ENCODE measurements at places on chromosomes 4 and X.

DNA sequence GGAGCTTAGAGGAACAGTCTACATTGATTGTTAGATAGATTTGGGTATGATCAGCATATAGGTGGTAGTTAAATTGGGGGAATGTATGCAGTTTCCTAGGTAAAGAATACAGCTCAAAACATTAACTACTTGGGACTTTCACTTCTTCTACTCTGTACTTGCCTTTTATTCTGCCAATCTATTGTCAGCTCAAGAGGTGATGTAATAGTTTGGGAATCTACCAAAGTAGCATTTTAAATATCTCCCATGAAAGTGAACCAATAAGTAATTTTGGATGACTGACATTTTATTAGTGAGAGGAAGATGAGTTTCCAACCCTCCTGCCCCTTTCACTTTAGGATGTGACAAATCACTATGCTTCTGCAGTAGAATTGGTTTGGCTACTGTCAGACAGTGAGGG is 43.4 kb downstream of the NUDT6 start:
- no peaks in the 10 kb centered on the region for H3K27me3 ChIP-seq
- DNase-seq: no peak
- peaks cover 4% of the 10 kb centered on the region for H3K36me3 ChIP-seq
- H3K4me3 ChIP-seq: no peak overlapping the region
- H3K27ac ChIP-seq: no peak overlapping the region

GRCh38 chr4:110484767-110485166 is 8.8 kb downstream of the ENPEP start:
- DNase-seq: no peak
- H3K4me1 ChIP-seq: no peaks in the 10 kb centered on the region
- H3K27me3 ChIP-seq: no peaks in the 10 kb centered on the region
- H3K4me3 ChIP-seq: no peak overlapping the region

DNA sequence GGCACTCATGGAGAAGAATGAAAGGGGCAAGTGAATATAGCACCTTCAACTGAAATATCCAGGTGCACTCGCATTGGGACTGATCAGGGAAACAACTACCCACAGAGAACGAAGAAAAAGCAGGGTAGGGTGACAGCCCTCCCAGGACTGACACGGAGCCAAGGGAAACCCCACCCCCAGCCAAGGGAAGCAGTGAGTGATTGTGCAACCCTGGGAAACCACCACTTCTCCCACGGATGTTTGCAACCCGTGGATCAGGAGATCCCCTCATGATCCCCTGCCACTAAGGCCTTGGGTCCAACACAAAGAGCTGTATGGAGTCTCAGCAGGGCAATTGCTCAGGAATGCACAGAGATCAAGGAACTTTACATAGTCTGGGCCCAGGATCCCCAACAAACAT is 158.5 kb upstream of the HCCS start:
- no peak overlapping the region for H3K27ac ChIP-seq
- no peak for DNase-seq
- no peaks in the 10 kb centered on the region for H3K36me3 ChIP-seq
- no peak overlapping the region for H3K4me3 ChIP-seq
- H3K4me1 ChIP-seq: peaks cover 6% of the 10 kb centered on the region

- no peak overlapping the region for H3K4me3 ChIP-seq
- no peak for DNase-seq
- H3K4me1 ChIP-seq: no peaks in the 10 kb centered on the region
- H3K36me3 ChIP-seq: no peaks in the 10 kb centered on the region
Measured at GRCh38 chr4:70895405-70895804, 6.8 kb upstream of the MOB1B start.

- peak overlapping the region; percentile 76 for H3K27ac ChIP-seq
- no peaks in the 10 kb centered on the region for H3K27me3 ChIP-seq
- peaks cover 11% of the 10 kb centered on the region for H3K36me3 ChIP-seq
- peaks cover 80% of the 10 kb centered on the region for H3K4me1 ChIP-seq
- no peak overlapping the region for H3K4me3 ChIP-seq
- no peak for DNase-seq
Measured at GRCh38 chr4:118770741-118771187, 65.2 kb downstream of the SEC24D start.

DNA sequence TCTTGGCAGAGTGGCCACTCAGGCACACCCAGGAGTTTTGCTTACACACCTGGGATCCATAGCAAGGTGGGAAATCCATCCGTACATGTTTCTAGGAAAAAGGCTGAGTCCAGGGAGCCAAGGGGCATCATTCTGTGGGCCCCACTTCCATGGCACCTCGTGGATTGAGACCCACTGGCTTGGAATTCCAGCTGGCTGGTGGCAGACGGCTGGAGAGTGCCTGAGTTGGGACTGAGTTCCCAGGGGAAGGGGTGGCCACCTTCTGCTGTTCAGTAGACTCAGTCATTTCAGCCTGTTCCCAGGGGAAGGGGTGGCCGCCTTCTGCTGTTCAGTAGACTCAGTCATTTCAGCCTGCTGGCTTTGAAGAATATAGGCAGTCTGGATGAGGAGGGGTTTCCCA is 366.0 kb upstream of the GRIA3 start:
- no peaks in the 10 kb centered on the region for H3K4me1 ChIP-seq
- no peaks in the 10 kb centered on the region for H3K27me3 ChIP-seq
- H3K27ac ChIP-seq: no peak overlapping the region
- no peak for DNase-seq

- H3K27ac ChIP-seq: no peak overlapping the region
- H3K27me3 ChIP-seq: no peaks in the 10 kb centered on the region
- H3K4me3 ChIP-seq: no peak overlapping the region
- peaks cover 18% of the 10 kb centered on the region for H3K4me1 ChIP-seq
Measured at GRCh38 chr4:143224255-143224654, 39.5 kb downstream of the USP38 start.

DNA sequence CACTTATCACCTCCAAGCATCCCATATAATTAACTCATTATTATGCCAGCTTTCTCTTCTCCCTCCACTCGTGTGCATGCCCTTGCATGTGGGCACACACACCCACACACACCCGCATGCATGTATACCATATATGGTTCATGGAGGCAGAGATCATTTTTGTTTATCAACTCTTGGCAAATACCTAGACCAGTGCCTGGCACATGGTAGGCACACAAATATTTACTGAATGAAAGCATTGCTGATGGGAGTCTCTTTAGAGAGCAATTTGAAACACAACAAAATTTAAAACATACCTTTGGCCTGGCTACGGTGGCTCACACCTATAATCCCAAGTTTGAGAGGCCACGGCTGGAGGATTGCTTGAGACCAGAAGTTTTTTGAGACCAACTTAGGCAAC is 51.1 kb upstream of the SLC10A4 start:
- no peaks in the 10 kb centered on the region for H3K27me3 ChIP-seq
- H3K4me1 ChIP-seq: no peaks in the 10 kb centered on the region
- no peak for DNase-seq
- peaks cover 3% of the 10 kb centered on the region for H3K36me3 ChIP-seq
- no peak overlapping the region for H3K4me3 ChIP-seq

DNA sequence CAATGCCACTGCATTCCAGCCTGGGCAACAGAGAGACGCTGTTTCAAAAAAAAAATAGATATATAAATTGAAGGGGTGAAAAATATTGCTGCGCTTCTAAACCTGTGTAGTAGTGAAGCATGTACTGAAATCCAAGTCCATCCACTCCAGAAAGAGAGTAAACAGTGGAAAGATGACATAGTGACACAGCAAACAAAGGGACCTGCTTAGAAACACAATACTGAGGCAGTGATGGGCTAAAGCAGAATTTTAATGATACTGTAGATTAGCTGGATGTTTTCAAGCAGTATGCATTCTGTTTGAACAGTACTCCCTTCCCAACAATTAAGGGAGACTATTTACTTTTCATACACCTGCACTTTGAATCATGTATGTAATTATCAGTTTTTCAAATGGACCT is 42.5 kb downstream of the TFDP3 start:
- H3K27me3 ChIP-seq: no peaks in the 10 kb centered on the region
- no peak for DNase-seq
- H3K4me3 ChIP-seq: no peak overlapping the region
- H3K27ac ChIP-seq: no peak overlapping the region

DNA sequence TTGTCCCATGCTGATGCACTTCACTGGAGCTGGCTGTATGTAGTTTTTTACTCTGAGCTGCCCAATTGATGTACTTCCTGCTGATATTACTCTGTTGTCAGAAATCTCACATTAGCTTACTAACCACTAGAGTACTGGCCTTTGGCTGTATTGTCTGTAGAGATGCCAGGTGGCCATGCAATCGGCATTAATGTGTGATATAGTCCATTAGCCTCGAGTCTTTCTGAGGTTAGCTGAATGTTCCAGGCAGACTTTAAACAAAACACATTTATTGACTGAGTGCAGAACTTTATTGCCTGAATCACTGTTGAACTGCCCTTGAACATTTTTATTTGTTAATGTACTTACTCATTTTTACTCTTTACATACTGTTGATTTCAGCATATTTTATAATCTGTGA is 335.2 kb downstream of the PCDH10 start:
- H3K27ac ChIP-seq: no peak overlapping the region
- no peaks in the 10 kb centered on the region for H3K36me3 ChIP-seq
- no peaks in the 10 kb centered on the region for H3K4me1 ChIP-seq
- H3K27me3 ChIP-seq: no peaks in the 10 kb centered on the region
- DNase-seq: no peak

DNA sequence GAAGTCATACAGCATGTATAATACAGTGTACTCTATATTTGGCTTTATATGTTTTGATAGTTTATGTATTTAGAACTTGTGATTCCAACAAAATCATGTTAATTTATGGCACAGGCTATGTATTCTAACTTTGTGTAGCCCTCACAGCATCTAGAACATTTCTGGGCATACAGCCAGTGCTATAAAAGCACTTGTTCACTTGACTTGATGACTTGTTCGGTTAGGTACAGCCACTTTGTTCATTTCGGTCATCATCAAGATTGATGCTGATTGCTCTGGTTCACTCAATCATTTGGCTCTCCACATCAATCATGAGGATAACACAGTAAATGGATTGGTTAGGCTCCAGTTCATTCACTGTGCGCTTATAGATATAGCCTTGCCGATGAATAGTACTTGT is 97.6 kb upstream of the IRS4 start:
- H3K27ac ChIP-seq: no peak overlapping the region
- H3K4me1 ChIP-seq: no peaks in the 10 kb centered on the region
- H3K27me3 ChIP-seq: no peaks in the 10 kb centered on the region
- H3K4me3 ChIP-seq: no peak overlapping the region

GRCh38 chr4:38190717-38191178 is 230.6 kb downstream of the PTTG2 start:
- H3K36me3 ChIP-seq: no peaks in the 10 kb centered on the region
- no peaks in the 10 kb centered on the region for H3K27me3 ChIP-seq
- H3K4me3 ChIP-seq: peak overlapping the region; percentile 8
- H3K27ac ChIP-seq: peak overlapping the region; percentile 92
- peaks cover 27% of the 10 kb centered on the region for H3K4me1 ChIP-seq

- H3K4me1 ChIP-seq: no peaks in the 10 kb centered on the region
- H3K4me3 ChIP-seq: no peak overlapping the region
- H3K27ac ChIP-seq: no peak overlapping the region
- H3K36me3 ChIP-seq: no peaks in the 10 kb centered on the region
Measured at GRCh38 chr4:8836664-8837171, 34.9 kb downstream of the HMX1 start.

GRCh38 chr4:3822230-3822947 is 56.2 kb downstream of the ADRA2C start:
- no peak overlapping the region for H3K4me3 ChIP-seq
- no peaks in the 10 kb centered on the region for H3K36me3 ChIP-seq
- DNase-seq: no peak
- H3K27me3 ChIP-seq: no peaks in the 10 kb centered on the region

GRCh38 chrX:16977771-16978170 is 31.3 kb downstream of the REPS2 start:
- DNase-seq: no peak
- H3K36me3 ChIP-seq: no peaks in the 10 kb centered on the region
- no peaks in the 10 kb centered on the region for H3K27me3 ChIP-seq
- no peak overlapping the region for H3K4me3 ChIP-seq
- no peak overlapping the region for H3K27ac ChIP-seq
- no peaks in the 10 kb centered on the region for H3K4me1 ChIP-seq

GRCh38 chrX:118730500-118731247 is 3.3 kb downstream of the IL13RA1 start:
- no peaks in the 10 kb centered on the region for H3K27me3 ChIP-seq
- H3K27ac ChIP-seq: peak overlapping the region; percentile 56
- DNase-seq: no peak
- H3K36me3 ChIP-seq: no peaks in the 10 kb centered on the region
- H3K4me1 ChIP-seq: peaks cover 8% of the 10 kb centered on the region
- H3K4me3 ChIP-seq: peak overlapping the region; percentile 83

DNA sequence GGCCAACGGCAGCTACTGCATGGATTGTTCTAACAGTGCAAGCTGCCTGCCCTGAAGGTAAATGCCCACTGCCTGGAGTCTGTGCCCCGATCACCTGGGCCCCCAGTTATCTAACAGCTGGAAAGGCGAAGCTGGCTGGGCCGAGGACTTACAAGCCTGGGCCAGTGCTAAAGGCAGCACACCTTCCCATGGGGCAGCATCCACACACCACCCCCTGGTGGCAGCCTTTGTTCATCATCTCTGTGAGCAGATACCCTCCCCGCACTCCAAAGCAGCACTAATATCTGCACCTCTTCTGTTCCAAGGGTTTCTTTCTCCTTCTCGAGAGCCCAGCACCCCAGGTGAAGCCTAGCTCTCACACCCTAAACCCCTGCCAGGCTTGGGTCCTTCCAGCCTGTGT is 7.6 kb downstream of the SLC2A9 start:
- H3K4me3 ChIP-seq: no peak overlapping the region
- no peak overlapping the region for H3K27ac ChIP-seq
- DNase-seq: no peak
- H3K36me3 ChIP-seq: no peaks in the 10 kb centered on the region

GRCh38 chrX:65920620-65921019 is 119.3 kb downstream of the VSIG4 start:
- no peak for DNase-seq
- no peak overlapping the region for H3K4me3 ChIP-seq
- H3K27me3 ChIP-seq: no peaks in the 10 kb centered on the region

DNA sequence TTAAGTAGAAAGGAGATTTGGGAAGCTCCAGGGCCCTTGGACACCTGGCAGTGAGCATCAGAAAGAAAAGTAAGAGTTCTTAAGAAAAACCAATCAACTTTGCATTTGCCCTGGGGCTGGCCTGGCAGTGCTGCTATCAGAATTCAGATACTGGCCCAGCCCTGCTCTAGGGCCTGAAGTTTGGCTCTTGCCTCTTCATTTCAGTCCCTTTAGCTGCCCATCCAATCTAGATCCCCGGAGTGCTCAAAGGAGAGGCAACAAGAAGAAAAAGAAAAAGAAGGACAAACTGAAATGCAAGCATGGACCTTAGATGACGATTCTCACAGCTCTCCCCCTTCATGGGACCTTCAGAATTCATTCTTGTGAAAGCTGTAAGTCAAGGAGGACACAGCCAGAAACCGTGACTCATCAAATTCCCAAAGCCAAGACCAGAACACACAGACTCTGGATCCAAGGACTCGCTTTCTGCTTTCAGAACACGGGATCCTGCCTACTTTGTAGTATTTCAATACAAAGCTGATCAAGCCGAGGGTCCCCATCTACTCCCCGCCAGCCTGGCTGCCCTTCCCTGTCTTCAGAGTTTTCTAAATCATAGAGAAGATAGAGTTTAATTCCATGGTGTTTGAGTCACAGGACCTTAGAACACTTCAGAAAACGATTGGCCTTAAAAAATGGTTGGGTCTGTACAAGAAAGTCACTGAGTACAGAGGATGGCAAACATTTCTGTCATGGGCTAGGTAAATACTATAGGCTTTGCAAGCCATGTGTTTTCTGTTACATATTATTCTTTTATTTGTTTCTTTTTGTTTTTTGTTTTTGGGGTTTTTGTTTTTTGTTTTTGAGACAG is 103.7 kb downstream of the RBM47 start:
- H3K4me3 ChIP-seq: peak overlapping the region; percentile 17
- H3K4me1 ChIP-seq: peaks cover 20% of the 10 kb centered on the region
- DNase-seq: peak; percentile 22
- H3K36me3 ChIP-seq: no peaks in the 10 kb centered on the region
- peak overlapping the region; percentile 49 for H3K27ac ChIP-seq
- no peaks in the 10 kb centered on the region for H3K27me3 ChIP-seq

All from thoracic aorta (tissue), 2 donors.